Activated CD8-positive, alpha-beta memory T cell treated with anti-CD3 and anti-CD28 coated beads for 1 hour (primary cell): ENCODE measurements at places on chromosomes 5 and 9.

- DNase-seq, result no peak
Observed at GRCh38 chr9:130946766-130947617, 7.9 kb upstream of the FIBCD1 start.

DNA sequence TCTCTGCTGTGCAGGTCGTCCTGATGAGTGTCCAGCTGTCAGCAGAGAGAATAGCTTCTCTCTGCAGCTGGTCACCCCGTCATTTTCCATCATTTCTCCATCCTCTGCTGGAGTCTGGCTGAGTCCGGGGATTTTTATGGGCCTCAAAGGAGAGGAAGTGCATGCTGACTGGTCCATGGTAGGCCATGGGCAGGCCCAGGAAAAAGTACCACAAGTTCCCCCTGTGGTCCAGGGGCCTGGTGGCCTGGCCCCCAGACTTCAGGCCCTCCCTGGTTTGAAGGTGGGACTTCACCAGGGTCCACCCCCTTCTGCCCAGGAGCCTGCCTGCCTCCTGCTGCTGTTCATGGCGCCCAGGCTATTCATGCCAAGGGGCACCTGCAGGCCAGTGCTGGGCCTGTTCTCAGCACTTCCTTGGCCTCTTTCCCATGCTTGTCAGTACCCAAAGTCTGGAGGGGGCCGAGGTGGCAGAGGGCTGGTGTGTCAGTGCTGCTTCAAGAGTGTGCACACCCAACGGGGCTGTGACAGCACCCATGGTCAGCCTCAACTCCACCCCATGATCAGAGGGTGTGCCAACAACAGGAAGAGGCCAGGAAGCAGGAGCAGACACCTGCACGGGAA lies 7.3 kb upstream of the MTMR12 start:
- DNase-seq, result no peak

- no peak for DNase-seq
Observed at GRCh38 chr5:80713631-80714030, 58.8 kb upstream of the DHFR start.

DNA sequence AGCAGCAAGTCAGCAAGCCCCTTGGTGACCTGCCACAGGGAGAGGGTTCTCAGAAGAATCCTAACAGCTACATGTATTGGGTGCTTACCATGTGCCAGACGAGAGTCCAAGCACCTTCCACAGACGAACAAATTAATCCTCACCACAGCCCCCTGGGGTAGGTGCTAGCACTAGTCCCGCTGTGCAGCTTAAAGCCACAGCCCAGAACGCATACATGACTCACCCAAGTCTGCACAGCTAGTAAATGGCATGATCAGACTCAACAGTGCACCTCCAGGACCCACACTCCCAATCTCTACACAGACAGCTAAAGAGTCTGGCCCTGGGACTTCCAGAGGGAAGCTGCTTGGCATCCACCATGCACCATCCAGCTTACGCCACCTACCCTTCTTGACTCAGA lies 111.5 kb downstream of the PAX5 start:
- no peak for DNase-seq

DNA sequence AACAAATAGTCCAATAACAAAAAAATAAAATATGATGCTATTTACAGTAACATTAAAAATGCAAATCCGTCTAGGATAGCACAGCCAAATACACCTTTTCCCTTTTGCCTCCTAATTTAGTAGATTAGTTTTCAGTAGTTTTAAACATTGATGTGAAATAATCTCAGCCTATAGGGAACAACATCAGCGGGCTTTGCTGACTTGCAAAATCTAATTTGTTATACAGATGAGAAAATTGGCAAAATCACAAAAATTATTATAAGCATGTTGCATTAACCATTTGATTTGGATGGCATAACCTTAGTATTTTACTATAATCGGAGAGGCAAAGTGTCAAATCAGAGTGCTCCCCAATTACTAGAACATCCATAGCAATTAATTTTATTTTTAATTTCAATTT lies 563.5 kb downstream of the CDH18 start:
- DNase-seq, result no peak

DNA sequence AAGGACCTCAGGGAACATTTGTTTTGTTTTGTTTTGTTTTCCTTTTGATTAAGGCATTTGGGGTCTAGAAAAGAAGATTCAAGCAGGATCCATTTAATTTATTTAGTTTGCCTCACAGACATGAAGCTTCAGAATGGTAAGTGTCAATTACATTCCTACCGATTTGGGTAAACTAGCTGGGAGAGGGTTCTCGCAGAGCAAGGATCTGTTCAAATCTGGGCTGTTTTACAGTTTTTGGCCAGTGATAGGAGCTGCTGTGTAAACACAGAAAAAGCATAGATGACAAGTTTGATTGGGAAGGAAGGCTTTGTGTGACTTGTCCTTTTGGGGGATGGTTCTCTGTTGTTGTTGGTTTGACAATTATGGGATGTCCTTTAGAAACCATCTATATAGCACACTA lies 470.3 kb upstream of the WWC1 start:
- no peak for DNase-seq

- DNase-seq, result no peak
Observed at GRCh38 chr5:61943713-61944112, 362.3 kb upstream of the KIF2A start.

- DNase-seq, result no peak
Observed at GRCh38 chr5:139812836-139813805, 17.5 kb downstream of the PSD2 start.

GRCh38 chr5:80757290-80757689 lies 102.5 kb upstream of the DHFR start:
- DNase-seq, result no peak

DNA sequence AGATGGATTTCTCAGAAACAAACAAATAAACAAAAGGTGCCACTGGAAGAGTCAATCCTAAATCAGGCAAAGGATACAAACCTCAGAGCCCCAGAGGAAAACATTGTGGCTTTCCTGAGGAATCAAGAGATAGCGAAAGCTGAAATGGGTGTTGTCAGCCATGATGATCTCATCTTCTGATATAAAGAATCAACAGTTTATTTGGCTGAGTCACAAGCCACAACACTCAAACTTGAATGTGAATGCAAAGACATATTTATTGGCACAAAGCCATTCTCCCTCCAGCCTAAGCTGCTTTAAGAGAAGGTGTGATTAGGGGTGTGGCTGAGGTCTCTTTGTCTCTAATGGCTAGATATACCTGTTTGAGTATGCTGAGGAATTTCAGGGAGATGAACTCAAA lies 73.3 kb upstream of the NREP start:
- no peak for DNase-seq

GRCh38 chr9:78009186-78009585 lies 22.4 kb downstream of the GNAQ start:
- no peak for DNase-seq

GRCh38 chr9:134324359-134325095 lies 1.7 kb upstream of the RXRA start:
- no peak for DNase-seq

DNA sequence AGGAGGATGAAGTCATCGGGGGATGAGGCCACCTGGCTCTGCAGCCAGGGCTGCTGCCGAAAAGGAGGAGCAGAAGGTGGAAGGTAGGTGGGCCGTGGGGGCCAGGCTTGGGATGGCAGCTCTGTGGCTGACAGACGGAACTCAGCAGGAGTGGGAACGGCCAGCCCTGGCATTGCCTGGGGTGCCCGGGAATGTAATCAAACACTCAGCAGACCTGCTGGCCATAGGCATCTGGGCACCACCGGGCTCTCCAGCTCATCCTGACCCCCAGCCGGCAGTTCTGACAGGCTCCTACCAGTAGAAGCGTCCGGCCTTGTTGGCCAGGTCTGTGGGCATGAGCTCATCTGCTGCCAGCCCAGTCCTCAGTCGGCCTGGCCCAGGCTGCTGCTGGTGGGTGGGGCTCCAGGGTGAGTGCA lies 4.3 kb upstream of the FAT2 start:
- no peak for DNase-seq

DNA sequence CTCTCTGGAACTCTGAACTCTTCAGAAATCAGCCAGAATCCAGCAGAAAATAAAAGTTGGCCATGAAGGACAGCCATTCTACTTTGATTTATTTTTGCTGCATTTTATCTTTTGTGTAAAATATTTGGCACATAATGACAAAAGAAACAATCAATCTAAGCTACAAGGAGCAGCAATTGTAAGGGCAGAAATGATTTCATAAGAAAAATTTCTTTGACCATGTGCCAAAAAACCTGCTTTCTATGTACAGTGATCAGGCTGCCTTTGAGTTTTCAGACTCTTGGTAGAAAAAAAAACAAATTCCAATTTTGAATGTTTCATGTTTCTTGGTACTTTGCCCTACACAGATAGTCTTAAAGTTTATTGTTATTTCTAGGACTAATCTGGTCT lies 69.8 kb upstream of the SLC1A3 start:
- no peak for DNase-seq

DNA sequence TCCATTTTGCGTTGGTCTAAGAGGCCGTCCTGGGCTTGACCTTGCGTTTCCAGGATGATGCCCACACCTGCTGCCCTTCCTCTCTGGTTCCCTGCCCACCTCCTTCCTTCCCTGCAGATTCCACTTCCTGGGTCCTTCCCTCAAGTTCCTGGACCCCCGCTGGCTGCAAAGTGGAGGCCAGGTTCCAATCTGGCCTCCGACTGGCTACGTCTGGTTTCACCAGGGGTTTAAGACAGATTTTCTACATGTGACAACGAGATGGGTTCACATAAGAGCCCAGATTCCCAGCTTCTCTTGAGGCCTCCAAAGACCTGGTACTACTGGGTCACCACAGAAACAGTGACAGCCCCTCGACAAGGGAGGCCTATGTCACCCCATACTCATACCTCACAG lies 2.1 kb downstream of the MGAT4B start:
- no peak for DNase-seq

GRCh38 chr9:134860510-134860909 lies 20.1 kb upstream of the FCN2 start:
- DNase-seq, result no peak

DNA sequence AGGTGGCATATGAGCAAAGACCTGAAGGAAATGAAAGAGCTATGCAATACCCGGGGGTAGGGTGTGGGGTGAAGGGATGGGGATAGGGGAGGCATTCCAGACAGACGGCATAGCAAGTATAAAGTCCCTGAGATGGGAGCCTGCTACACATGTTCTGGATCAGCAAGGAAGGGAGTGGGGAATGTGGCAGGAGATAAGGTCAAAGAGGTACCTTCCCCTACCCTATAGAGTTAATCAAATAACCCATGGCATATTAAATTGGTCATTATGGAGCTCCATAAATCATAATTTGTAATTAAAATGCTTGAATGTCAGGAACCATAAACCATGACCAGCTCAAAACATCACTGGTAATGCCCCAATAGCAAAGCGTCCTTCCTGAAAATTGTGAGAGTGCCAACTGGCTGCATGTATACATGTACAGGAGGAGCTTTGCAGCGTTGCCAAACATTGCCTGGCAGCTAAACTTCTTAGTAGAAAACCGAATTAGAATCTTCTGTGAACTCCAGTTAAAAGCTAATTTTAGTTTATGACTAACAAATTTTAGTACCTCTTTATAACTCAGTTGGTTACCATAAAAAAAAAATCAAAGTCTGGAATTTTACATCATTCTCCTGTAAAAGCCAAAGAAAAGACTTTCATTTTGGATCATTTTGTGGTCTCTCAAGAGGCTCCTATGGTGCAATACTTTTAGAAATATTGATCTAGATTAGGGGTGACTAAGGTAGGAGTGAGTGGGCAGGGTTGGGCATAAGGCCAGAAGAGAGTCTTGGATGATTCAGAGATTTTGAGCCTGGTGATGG lies 4.7 kb downstream of the DNAI1 start:
- DNase-seq, result no peak

DNA sequence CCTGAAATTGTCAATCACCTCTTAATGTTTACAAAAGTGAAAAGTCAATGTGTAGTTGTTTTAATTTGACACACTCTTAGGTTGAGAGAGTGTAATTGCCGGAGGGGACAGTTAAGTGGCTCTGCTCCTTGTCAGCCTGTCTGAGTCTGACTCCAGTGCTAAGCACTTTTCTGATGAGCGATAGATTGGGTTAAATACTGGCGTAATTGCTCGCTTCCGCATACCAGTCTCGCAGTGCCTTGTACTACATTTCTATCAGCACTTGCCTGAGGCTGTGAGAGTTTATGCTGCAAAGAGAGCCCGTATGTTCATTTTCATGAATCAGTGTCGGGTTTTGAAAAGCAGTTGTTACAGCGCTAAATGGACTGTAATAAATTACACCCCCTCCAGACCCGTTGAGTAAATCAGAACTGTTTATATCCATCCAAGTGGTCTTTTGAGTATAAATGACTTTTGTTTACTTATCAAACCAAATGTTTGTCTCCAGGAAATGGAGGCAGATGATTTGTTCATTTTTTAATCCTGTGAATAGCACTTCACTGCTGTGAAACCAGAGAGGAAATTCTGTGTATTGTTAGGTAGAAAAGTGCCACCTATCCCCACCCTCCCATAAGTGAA lies 41.0 kb upstream of the DMRT3 start:
- DNase-seq, result no peak

DNA sequence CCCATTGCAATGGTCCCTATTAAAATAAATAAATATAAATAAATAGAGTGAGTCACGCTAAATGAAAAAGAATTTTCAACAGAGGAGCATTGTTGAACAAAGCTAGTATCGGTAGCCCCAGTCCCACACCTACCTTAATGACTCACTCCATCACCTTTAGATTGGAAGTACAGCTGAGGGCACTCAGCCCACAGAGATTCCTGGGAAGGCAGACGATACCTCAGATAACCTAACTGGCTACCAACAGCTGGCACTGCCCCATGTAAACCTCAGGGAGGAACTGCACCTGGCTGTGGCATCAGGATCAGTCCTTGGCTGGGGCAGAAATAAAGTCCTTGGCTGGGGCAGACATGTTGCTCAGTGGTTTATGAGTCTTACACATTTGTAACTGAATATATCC lies 49.3 kb downstream of the SPRY4 start:
- DNase-seq, result no peak

GRCh38 chr5:55820488-55820887 lies 30.7 kb upstream of the IL31RA start:
- DNase-seq, result no peak

DNA sequence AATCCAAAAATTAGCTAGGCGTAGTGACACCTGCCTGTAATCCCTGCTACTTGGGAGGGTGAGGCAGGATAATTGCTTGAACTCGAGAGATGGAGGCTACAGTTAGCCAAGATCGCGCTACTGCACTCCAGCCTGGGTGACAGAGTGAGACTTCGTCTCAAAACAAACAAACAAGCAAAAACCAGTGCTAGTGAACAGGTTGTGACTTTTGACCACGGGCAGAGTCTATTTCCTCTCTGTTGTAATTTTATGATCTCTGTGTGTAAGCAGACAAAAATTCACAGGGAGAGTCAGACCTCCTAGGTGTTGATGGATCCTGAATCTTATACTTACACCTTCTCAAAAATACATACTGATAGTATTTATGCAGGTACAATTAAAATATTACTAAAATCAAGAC lies 65.8 kb downstream of the SPEF2 start:
- DNase-seq, result no peak
